Activated CD8-positive, alpha-beta memory T cell treated with anti-CD3 and anti-CD28 coated beads, Interleukin-2, amount 10 ng/mL, durations not matched to agents 7 days and 5 days (primary cell): ENCODE measurements at places on chromosomes 2 and 18.

GRCh38 chr2:111965062-111965461 lies 66.7 kb downstream of the MERTK start:
- no peak for DNase-seq

- DNase-seq = no peak
Observed at GRCh38 chr2:34371711-34372110, 772.6 kb upstream of the FAM98A start.

DNA sequence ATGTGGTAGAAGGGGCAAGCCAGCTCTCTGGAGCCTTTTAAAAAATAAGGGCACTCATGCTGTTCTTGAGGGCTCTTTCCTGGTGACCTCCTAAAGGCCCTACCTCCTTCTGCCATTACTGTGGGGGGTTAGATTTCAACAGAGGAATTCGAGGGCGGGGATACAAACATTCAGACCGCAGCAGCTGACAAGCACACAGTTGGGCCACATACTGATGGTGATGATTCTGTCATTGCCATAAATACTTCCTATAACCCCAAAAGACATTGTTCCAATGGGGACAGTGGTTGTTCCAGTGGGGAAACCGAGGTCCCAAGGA lies 67.0 kb downstream of the TSHZ1 start:
- DNase-seq = no peak

GRCh38 chr2:220228310-220229006 lies 601.0 kb downstream of the SLC4A3 start:
- DNase-seq = no peak

GRCh38 chr2:73043276-73043675 lies 28.2 kb downstream of the SFXN5 start:
- no peak for DNase-seq
